ENCODE measurements at places on chromosomes 1 and 21.

GRCh38 chr1:2925918-2926317, 95.3 kb upstream of the ACTRT2 start:
- DNase-seq, result no peak

- no peak for DNase-seq
These were observed 20.6 kb downstream of the CDA start for GRCh38 chr1:20609541-20609940.

- DNase-seq, result no peak
These were observed 91.8 kb upstream of the GJB5 start for GRCh38 chr1:34663031-34663430.

GRCh38 chr1:23577056-23578004, 18.0 kb upstream of the ID3 start:
- no peak for DNase-seq

DNA sequence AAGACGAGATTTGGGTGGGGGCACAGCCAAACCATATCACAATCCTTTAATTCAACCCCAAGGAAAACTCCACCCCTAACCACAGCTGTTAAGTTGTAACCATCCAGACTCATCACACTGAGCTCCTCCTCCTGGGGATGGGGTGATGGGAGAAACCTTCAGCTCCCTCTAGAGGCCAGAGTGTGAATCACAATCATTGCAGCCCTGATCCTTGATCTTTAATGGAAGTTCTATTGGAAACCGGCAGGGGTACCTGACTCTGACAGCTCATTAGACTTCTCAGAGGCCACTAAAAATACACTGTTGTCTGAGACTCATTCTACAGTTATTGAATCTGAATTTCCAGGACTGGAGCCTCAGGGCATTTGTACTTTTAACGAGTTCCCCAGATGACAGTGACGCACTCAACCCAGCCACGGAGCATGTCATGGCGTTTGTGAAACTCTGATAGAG, 127.2 kb downstream of the IGSF21 start:
- peak; percentile 60 for DNase-seq

- DNase-seq, result no peak
These were observed 55.4 kb upstream of the JUN start for GRCh38 chr1:58839147-58839795.

GRCh38 chr1:119475866-119476439, 31.1 kb upstream of the HSD3B1 start:
- peak; percentile 86 for DNase-seq

DNA sequence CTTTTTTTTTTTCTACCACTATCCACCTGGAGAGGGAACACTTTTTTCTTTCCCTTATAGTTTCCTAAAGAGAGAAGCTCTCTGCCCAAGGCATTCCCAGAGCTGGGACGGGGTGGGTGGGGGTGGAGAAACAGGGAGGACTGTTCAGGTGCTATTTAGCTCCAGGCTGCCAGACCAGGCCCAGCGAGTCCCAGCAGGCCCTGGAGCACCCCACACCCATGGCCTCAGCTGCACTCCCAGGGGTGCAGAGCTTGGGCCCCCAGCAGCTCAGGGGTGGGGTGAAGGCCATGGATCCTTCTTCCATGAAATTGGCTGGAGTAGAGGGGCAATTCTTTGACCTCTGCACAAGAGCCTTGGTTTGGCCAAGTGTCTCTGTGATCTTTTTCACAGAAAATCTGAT, 4.1 kb downstream of the ETV3L start:
- DNase-seq, result no peak

- DNase-seq, result peak; percentile 73
These were observed 6.9 kb upstream of the GPATCH4 start for GRCh38 chr1:156608036-156608674.

DNA sequence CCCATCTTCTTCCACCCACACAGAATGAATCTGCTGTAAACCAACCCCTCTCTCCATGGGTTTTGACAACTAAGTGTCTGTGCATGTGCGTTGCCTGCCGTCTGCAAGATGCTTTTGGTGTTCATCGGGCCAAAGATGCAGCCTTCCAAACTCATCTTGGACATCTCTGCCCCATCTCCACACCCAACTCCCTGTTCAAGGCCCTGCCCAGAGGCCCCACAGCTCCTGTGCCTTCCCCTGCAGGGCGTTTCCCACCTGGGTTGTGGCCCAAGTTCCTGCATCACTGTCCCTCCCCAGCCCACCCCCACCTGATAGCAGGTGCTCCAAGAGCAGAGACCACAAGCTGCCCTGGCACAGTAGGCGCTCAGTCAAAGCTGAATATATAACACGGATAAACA, 103.2 kb downstream of the BCAR3 start:
- no peak for DNase-seq

DNA sequence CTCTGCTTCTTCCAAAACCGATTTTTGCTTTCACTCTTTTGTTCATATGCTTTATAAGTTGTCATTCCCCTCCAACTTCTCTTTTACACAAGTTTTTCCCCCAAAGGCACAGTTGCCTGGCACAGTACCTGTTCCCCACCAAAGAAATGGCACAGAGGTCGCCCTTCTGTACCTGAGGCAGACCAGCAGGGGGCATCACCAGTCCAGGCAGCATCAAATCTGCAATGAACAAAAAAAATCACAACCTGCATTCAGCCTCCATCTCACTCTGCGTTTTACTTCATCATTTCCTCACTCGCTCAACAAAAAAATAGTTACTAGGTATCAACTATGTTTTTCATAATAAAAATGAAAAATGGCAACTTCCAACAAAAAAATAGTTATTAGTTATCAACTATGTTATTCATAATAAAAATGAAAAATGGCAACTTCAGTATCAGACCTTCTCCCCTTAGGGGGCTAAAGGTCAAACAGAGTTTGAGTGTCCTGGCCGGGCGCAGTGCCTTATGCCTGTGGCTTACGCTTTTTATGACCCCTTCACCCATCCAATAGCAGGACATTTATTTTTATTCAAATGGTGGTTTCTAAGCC, 4.1 kb downstream of the EIF2D start:
- peak; percentile 60 for DNase-seq

- DNase-seq, result no peak
These were observed 724.6 kb downstream of the PTPRU start for GRCh38 chr1:29960876-29961275.

- DNase-seq, result no peak
These were observed 701 bp upstream of the INSRR start for GRCh38 chr1:156859523-156860112.

- peak; percentile 98 for DNase-seq
These were observed at the start of gene RCAN3 for GRCh38 chr1:24502709-24503058. Gene RCAN3, plus strand, starts transcription at chr1:24502836. Its CDS starts 11,537 bp downstream, at chr1:24514373.

GRCh38 chr21:44836349-44836665, 18.4 kb upstream of the SUMO3 start:
- no peak for DNase-seq

- no peak for DNase-seq
These were observed 12.7 kb upstream of the WDR26 start for GRCh38 chr1:224447251-224447650.

GRCh38 chr1:24119859-24120756, 8.2 kb upstream of the MYOM3 start:
- no peak for DNase-seq

- DNase-seq, result no peak
These were observed 6.4 kb downstream of the FOXD2 start for GRCh38 chr1:47444297-47444561.

- no peak for DNase-seq
These were observed 14.7 kb downstream of the BEND5 start for GRCh38 chr1:48761986-48762385.

DNA sequence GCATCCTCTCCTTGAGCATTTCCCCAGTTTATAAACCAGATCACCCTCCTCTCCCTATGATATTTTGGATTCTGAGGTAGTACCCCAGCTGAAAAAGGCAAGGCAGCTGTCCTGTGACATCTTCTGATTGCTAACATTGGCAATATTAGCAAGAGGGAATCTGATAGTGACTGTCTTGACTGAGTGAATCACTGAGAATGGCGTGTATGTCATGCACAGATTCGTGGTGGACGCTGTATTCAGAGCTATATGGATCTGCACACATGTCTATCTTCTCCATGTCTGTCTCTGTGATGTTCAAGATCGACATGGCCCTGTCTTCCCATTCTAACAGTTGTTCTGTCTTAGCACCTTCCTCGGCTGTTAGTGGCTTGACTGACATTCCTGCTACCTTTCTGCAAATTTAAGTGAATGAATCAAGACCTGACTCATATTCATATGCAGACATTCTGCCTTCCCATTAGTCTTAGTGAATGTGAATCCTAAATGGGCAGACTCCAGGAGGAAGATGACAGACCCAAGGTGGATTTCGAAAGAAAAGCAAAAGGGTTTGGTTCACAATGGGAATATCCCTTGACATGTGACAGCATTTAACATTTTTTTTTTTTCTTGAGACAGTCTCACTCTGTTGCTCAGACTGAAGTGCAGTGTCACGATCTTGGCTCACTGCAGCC, 97.7 kb downstream of the PGBD5 start:
- DNase-seq, result peak; percentile 9

DNA sequence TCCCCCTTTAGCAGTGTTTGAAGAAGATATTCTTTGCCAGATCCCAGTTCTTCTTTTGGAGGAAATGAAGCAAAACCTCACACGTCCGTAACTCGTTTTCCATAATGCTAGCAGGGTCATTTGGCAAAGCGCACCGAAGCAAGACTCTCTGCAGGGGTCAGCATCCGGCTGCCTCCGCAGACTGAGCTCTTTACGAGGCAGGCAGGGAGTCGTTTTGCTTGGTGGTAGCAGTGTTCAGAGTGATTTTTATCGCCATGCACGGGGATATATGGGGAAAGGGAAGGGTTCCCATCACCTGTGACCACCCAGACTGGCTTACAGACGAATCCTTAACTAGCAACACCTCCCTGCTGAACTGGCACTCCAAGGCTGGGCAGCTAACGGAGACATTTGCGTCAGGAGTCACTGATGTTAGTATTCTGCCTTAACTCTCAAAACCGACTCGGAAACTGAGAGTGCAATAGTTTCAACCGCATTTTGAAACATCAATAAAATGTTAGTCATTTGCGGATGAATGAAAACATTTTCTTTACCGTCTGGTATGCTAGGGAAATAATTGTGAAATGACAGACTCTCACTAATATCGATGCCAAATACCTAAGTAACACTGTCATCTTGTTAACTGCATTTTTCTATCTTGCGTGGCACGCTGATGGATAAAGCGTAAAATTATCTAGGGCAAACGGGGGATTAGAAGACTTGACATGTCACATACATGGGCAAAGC, 2.2 kb upstream of the NEGR1 start:
- no peak for DNase-seq

GRCh38 chr1:205978676-205979075, 24.5 kb downstream of the RAB7B start:
- DNase-seq, result no peak

- no peak for DNase-seq
These were observed 4.8 kb upstream of the EDARADD start for GRCh38 chr1:236389253-236389652.

GRCh38 chr1:200337410-200337809, 72.4 kb downstream of the ZNF281 start:
- no peak for DNase-seq

GRCh38 chr1:2529784-2530512, at the start of gene HES5:
Gene HES5, minus strand, starts transcription at chr1:2530263. Its CDS starts 99 bp downstream, at chr1:2530164.
- DNase-seq, result no peak

GRCh38 chr1:172727275-172727857, 68.5 kb downstream of the FASLG start:
- DNase-seq, result no peak

- peak; percentile 85 for DNase-seq
These were observed 57.3 kb upstream of the EFHD2 start for GRCh38 chr1:15352128-15352957.

DNA sequence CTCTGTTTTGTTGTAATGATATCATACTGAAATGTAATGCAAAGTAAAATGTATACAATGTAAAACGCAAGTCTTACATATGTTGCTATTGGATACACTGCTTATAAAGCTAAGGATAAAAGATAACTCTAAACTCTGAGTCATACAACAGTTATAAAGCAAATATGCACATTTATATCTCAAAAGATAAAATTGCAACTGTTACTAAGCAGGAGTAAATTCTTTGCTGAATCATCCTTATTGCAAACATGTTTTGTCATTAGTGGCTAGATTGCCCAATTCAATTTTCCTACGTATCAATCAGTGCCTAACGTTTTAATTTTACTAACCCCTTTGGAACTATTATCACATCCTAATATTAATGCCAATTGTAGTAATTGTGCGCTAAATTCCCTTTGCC, 762.9 kb downstream of the LTN1 start:
- DNase-seq, result no peak

DNA sequence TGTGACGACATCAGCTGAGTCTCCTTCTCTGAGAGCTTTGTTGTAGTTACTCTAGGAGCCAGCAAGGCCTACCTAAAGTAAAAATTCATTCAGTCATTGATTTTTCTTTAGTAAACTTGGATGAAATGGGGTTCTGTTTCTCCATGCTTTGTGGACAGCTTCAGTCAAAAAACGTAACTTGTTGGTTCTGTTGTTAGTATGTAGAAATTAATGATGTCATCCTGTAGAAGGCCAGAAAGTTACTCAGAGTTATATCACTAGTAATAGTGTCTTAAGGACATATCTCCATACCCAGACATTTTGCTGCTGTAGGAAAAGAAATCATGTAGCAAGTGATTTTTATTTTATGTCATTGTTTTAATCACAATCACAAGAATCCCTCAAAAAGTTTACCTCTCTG, 43.0 kb downstream of the KDM1A start:
- DNase-seq, result no peak

DNA sequence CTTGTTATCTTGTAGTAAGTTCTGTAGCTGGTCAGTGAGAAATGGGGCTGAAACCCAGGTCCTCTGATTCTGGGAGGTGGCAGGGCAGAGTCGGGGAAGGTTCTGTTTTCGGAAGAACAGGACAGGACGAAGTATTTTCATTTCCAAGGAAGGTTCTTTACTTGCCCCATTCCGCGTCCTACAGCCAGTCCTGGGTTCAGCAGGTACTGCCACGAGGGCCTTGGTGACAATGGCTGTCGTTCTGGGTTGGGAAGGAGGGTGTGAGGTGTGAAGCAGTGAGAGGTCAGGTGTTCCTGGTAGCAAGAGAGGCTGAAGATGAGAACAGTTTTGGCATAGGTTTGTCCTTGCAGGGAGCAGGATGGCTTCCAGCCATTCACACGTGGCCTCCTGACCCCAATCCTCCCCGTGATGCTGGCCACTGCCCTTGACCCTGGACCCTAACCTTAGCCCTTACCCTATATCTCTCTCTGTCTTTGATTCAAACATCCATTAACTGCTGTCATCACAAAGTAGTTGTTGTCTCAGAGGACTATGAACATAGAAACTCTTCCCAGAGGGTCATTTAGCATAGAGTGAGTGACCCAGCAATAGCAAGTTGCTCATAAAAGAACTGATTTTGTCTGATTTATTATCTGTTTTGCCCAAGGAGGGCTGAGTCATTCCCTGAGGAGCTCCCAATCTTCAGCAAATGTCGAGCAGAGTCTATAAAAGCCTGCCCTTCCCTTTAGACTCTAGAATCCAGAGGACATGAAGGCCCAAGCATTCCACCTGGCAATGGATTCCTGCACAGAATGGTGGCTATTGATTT, 25.0 kb downstream of the VASH2 start:
- DNase-seq, result no peak

DNA sequence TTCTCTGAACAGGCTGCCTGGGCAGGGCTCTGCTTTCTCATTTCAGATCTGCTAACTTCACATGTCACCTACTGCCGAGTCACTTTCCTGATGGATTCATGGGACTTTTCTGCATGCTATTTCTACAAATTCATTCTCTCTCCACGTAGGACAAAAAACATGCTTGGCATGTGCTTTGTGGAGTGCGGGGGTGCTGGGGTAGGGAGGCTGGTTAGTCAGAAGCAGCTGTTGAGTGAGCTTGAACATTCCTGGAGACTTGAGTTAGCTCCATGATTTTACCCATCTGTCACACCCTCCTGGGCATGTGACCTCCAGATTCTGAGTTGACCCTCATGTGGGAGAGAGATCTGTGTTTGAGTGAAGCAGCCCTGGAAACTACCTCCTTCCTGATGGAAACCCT, 71.4 kb downstream of the UCK2 start:
- peak; percentile 85 for DNase-seq

GRCh38 chr1:201945863-201946223, 505 bp downstream of the LMOD1 start:
- no peak for DNase-seq

All from urothelium cell line (cell line).